Activated CD4-positive, CD25-positive, alpha-beta regulatory T cell treated with anti-CD3 and anti-CD28 coated beads, Interleukin-2, amount 50 U/mL, for 16 hours (primary cell): ENCODE measurements at places on chromosomes 12 and 14.

DNA sequence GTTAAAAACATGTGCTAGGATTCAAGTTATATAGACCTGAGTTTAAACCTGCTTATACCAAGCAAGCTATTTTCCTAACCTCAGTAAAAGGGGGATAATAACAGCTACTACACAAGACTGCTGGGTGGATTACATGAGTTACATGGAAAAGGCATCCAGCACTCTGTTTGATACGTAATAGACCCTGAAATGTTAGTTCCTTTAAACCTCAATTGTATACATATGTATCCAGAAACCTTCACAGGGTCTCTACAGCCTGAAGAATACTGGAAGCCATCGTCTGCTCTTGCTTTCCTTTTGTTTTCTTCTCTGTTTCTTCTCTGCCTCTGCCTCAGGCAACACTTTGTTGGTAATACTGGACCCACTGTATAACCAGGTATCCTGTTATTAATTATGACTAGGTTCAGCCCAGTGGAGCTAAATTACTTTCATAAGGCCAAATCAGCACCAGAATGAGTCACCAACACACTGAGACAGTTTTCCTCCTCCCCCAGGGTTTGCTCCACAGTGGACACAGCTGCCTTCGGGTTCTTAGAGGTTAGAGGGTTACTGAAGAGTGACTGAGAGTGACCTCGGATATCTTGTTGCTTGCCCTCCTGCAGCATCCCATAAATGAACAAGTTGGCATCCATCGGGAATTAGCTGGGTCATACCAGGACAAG, 127.1 kb downstream of the CAPZA3 start:
- no peak for DNase-seq

GRCh38 chr14:55399852-55400251, 11.8 kb downstream of the ATG14 start:
- DNase-seq: no peak

GRCh38 chr12:125305231-125305630, 240.0 kb downstream of the AACS start:
- no peak for DNase-seq

GRCh38 chr14:23984891-23985602, 3.7 kb upstream of the DHRS4L2 start:
- no peak for DNase-seq

DNA sequence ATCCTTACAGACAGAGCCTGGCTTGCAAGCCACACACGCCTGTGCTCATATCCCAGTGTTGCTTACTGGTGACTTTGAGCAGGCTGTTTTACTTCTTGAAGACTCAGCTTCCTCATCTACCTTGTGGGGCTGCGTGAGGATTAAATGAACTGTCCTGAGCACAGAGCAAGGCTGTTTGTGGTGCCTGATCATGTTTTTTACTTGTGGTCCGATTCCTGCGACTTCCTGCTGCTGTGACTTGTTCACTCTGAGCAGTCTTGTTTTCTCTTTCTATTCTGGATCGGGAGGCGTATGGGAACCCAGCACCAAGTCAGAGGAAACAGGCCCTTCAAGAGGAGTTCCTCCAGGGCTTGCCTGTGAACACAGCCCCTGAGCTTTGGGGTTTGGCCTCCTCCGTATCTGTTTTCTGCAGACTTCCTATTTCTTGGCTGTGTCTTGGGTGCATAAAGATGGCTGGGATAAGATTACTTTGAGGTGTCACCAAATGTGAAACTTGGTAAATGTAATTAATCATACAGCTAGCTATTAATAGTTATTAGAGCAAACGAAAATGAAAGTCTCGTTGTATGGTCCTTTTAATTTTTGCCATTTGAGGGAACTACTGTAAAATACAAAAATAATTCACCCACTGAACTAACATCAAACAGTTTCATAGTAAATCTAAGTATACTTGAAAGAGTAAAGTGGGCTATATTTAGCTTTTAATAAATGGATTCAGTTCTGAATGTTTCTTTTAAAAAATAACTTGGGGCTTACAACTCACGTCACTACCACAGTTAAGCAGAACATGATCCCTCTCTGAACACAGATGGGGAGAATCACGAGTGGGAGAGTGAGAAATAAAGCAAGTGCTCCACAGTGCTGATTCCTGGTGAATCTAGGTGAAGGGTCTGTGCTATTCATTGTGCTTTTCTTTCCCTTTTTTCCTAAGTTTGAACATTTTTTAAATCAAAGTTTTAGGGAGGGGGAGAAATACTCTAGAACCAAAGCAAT, 251.5 kb downstream of the FOXN3 start:
- no peak for DNase-seq

- DNase-seq: no peak
Measured at GRCh38 chr12:107108995-107109508, 15.7 kb upstream of the CRY1 start.

- DNase-seq: no peak
Measured at GRCh38 chr14:59206892-59207291, 18.4 kb downstream of the DAAM1 start.

GRCh38 chr12:50934981-50935807, 17.1 kb upstream of the HIGD1C start:
- DNase-seq: no peak

DNA sequence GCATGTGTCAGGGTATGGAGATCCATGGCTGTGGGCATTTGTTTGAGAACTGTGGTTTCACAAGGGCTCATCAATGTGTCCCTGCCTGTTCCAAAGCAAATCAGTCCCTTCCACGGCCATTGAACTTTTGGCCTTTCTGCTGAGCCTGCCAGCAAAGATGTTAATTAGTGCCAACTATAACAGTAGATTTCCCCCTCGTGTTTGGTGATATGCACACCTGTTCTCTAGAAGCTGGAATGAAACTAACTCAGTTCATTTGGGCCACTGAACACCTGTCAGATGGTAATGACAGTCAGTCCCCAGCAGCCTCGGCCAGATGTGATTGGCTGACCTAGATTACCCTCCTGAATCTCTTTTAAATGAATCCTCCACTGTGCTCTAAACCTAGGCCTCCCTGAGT, 43.2 kb downstream of the IRAK3 start:
- no peak for DNase-seq

DNA sequence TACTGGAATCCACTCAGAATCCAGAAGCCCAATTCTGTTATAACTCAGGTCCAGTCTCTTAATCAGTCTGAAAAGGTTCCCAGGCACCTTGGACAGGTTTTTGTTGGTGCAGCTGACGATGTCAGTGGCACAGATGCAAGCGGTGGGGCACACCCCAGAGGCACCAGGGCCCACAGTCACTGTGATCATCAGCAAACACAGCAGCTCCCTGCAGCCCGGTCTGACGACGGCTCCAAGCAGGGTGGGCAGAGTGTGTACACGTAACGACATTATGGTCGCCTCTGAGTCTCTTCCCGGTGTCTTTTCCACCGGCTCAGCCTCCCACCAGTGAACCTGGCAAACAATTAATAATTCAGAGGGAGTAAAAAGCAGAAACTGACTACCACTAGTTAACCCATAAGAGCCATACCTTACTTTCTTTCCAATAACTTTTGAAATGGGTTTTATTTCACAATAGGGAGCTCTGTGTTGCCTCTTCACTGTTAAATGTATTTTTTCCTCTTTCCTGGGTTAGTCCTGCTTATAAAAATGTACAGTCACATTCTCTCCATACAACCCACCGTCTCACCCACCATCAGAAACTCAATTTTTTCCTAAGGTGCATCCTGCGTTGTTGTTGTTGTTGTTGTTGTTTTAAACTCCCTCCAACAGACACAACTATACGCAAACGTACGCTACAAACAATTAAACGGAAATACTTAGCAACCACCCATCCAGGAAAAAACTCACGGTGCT, 521 bp upstream of the PCED1B start:
- no peak for DNase-seq

- no peak for DNase-seq
Measured at GRCh38 chr12:9033265-9033887, 44.0 kb downstream of the KLRG1 start.

DNA sequence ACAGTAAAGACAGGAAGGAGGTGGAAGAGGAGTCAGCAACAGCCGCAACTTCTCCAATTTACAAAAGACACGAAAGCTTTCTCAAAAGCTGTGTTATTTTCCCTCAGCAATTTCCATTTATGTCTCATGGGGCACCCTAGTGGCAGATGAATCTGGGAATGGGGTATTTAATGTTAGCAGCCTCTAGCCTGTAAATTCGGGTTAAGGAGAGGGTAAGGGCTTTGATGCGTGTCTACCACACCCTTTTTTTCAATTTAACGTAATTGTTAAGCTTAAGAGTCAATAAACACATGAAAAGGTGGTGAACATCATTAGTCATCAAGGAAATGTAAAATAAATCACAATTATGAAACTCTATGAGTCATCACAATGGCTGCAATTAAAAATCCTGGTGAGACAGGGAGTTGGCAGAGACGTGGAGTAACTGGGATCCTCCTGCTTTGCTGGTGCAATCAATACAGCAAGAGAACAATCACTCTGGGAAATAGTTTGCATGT, 986.4 kb downstream of the AACS start:
- DNase-seq: no peak

DNA sequence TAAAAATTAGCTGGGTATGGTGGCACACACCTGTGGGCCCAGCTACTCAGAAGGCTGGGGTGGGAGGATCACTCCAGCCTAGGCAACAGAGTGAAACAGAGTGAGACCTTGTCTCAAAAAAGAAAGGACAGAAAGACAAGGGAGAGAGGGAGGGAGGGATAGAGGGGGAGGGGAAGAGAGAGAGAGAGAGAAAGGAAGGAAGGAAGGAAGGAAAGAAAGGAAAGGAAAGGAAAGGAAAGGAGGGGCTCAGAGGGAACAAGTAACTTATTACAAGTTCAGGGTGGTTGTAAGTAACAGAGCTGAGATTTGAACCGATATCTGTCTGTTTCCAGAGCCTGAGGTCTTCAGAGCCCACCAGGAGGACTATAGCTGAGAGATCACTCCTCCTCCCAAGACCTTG, 8.3 kb downstream of the IFFO1 start:
- DNase-seq: no peak

- DNase-seq: no peak
Measured at GRCh38 chr14:26593357-26593756, 4.5 kb downstream of the NOVA1 start.

DNA sequence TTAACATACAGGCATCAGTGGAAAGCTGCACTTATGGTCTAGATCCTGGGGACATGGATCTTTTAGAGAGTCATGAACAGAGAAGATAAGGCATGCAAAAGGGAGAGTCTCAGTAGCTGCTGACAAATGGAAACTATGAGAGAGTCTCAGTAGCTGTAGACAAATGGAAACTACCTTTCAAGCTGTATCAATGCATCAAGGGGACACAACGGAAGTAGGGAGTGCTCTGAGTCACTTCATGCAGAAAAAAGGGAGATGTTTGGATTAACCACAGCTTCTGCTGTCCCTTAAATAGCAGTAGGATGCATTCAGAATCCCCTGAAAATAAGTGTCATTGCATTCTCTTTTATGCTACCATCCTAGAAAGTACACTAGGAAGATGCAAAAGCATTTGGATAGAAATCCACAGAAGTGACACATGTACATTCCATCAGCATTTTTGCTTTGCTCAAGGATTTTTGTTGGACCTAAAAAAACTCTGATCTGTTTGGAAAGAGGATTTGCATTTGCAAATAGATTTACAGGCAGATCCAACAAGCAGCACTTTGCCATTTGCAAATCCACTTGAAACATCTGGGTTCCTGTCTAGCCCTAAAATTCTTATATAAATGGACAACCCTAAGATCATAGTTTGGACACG, 227.5 kb upstream of the LMO3 start:
- DNase-seq: no peak

GRCh38 chr14:105022276-105022670, 1.4 kb upstream of the CDCA4 start:
- DNase-seq: no peak

GRCh38 chr12:24815114-24815423, 133.8 kb downstream of the BCAT1 start:
- no peak for DNase-seq

DNA sequence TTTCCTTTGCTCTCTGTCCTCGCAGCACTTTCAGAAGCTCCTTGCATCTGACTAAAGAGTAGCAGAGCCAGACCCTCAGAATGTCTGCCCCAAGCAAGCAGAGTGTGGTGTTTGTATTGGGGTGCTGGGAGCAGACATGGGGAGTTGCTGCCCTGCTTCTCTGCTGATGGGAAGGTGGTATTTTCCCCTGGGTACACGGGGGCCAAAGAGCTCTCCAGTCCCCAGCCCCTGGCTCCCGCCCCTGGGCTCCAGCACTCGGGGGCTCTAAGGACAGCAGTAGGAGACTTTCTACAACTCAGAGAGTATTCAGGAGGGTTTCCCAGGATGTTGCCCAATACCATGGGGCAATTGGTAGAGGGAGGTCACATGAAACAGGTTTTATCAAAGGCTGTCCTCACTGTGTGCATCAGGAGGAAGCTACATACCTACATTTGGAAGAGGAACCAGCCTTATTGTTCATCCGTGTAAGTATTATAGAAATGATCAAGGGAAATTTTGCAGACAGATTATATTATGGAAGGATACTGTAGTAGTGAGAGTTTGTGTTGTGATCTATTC, 50.3 kb downstream of the DAD1 start:
- DNase-seq: no peak

- no peak for DNase-seq
Measured at GRCh38 chr14:21169573-21169972, 13.7 kb upstream of the OR5AU1 start.

DNA sequence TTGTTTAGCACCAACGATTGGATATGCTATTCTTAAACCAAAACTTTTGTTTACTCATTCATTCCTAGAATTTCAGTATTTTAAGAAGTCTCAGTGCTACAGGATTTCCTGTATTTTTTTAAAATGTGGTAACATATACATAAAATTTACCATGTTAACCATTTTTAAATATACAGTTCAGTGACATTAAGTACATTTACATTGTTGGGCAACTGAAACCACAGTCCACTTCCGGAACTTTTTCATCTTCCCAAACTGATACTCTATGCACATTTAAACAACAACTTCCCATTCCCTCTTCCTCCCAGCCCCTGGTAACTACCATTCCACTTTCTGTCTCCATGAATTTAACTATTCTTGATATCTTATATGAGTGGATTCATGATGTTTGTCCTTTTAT, 30.3 kb downstream of the PDE3A start:
- DNase-seq: no peak

GRCh38 chr14:75549169-75549568, 26.9 kb downstream of the BATF start:
- DNase-seq: no peak

DNA sequence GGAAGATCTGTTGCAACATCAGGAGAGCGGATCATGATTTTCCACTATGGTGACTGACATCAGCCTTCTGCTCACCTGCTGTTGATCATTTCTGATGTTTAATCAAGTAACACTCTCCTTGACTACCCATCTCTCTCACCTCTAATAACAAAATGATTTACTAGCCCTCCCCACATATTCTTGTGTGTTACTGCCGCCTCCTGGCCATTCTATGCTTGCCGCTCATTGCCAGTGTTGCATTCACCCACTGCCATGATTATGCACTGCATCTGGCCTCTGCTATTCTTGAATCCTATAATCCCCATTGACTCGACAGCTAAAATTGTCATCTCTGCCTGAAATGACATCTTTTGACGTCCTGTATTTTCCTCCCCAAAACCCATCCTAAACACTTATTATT, 113.8 kb downstream of the RERGL start:
- DNase-seq: no peak

DNA sequence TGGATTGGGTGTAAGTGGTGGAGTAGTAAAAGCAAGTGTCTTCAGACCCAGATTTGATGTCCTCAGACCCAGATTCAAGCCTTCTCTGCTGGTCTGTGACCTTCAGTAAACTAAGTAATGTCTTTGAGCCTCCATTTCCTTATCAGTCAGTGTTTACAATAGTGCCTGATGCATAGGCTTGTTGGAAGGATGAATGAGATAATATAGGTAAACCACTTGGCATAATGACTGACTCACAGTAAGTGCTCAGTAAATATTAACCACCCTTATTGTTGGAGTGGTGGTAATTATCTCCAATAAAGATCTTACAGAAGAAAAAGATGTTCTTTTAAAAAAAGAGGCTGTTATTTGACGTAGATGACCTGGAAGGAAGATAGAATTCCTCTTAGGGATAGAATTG, 86.2 kb downstream of the IGF1 start:
- DNase-seq: no peak
